Hepatocyte (in vitro differentiated cells): ENCODE measurements at places on chromosomes 5 and 9. TPM values are rescaled to one million over a fixed set of nuclear protein-coding genes. Genes with fewer than 3 reads are reported as not detected.
A peak's percentile ranks its signal among the peaks of the same experiment; 100 is the strongest.

PCDHGC5 gene
- polyA plus RNA-seq, result 0.16 TPM in 1 of 2 replicates, not detected in the other

NFIB gene
- 13.4 and 15.2 TPM in 2 replicates for polyA plus RNA-seq

C9 gene
- polyA plus RNA-seq, result 0.38 and 0.79 TPM in 2 replicates

CDO1 gene
- polyA plus RNA-seq, result 8.4 and 17.5 TPM in 2 replicates

CBY3 gene
- not detected in 2 replicates for polyA plus RNA-seq

VLDLR gene
- polyA plus RNA-seq, result 12.2 and 15.8 TPM in 2 replicates

GLRA1 gene
- polyA plus RNA-seq, result not detected in 2 replicates

EEIG1 gene
- polyA plus RNA-seq, result 43.6 and 44.1 TPM in 2 replicates

KIF12 gene
- 96.5 and 97.3 TPM in 2 replicates for polyA plus RNA-seq

CATSPER3 gene
- polyA plus RNA-seq, result 0.59 and 1.2 TPM in 2 replicates

SPEF2 gene
- 3.6 and 5.1 TPM in 2 replicates for polyA plus RNA-seq

ARHGEF28 gene
- 3.1 and 3.5 TPM in 2 replicates for polyA plus RNA-seq

ECPAS gene
- polyA plus RNA-seq, result 29.1 and 32.1 TPM in 2 replicates

PCDHA1 gene
- not detected in 2 replicates for polyA plus RNA-seq

SHC3 gene
- polyA plus RNA-seq, result 1.4 and 1.5 TPM in 2 replicates

DNA sequence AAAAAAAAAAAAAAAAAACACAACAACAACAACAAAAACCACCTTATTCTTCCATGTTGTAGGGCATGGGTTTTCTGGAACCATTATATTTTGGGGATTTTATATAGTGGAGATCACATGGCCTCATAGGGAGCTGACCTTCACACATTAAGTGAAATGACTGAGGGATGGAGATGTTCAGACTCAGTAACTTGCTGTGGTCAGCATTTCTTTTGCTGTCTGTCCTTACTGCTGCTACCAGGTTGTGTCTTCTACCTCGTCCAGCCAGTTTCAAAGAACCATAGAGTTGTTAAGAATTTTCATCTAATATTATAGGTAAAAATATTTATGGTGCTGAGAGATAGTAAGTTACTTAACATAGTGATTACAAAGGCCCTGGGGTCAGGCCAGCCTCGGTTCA is 107.6 kb downstream of the PDE8B start:
- DNase-seq, result no peak

GRCh38 chr5:109688630-109688969 is 1.1 kb upstream of the MAN2A1 start:
- DNase-seq, result peak; percentile 74

DNA sequence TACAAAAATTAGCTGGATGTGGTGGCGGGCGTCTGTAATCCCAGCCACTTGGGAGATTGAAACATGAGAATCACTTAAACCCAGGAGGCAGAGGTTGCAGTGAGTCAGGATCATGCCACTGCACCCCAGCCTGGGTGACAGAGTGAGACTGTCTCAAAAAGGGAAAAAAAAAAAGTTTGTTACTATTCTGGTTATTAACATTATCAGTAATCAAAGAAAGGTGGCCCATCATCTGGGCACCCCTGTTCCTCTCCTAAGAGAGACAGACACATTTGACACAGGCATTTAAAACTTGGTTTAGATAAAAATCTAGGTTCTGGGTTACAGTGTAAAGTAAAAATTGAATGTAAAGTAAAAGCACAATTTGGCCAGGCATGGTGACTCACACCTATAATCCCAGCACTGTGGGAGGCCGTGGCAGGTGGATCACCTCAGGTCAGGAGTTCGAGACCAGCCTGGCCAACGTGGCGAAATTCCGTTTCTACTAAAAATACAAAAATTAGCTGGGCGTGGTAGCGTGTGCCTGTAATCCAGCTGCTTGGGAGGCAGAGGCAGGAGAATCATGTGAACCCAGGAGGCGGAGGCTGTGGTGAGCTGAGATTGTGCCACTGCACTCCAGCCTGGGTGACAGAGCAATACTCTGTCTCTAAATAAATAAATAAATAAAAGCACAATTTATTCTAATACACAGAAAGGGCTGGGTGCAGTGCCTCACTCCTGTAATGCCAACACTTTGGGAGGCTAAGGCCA is 16.7 kb upstream of the PHYHD1 start:
- DNase-seq, result no peak

DNA sequence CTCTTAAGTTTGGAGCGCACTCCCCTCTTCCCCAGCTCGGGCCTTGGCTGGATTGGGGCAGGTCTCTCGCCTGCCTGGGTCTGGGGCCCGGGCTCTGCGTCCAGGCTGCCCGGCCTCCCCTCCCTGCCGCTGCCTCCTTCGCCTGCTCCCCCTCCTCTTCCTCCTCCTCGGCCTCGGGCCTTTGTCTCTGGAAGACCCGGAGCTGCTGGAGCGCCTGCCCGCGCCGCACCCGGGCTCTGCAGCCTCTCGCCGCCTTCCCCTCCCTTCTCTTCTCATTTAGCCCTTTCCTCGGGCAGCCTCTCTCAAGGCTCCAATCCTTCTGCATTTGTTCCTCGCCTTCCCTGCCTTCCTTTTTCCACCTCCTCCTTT is 218.5 kb downstream of the C9orf50 start:
- DNase-seq, result no peak

- DNase-seq, result no peak
Measured at GRCh38 chr5:129724647-129725046, 23.2 kb upstream of the MINAR2 start.

- DNase-seq, result no peak
Measured at GRCh38 chr5:4113426-4113825, 517.8 kb downstream of the IRX1 start.

DNA sequence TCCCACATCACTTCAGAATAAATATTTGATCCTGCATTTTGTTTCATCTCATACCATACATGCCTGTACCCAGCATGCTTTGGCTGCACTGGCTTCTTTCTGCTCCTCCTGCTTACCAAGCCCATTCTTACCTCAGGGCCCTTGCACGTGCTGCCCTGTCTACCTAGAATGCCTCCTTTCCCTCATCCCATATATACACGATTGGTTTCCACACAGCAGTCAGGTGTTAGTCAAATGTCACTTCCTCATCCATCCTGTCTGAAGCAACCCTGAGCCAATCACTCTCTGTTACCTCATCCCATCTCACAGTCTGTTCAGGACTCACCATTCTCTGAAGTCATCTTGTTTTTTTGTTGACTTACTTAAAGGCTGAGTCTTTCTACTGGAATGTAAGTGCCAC is 30.3 kb downstream of the CAST start:
- DNase-seq, result no peak

DNA sequence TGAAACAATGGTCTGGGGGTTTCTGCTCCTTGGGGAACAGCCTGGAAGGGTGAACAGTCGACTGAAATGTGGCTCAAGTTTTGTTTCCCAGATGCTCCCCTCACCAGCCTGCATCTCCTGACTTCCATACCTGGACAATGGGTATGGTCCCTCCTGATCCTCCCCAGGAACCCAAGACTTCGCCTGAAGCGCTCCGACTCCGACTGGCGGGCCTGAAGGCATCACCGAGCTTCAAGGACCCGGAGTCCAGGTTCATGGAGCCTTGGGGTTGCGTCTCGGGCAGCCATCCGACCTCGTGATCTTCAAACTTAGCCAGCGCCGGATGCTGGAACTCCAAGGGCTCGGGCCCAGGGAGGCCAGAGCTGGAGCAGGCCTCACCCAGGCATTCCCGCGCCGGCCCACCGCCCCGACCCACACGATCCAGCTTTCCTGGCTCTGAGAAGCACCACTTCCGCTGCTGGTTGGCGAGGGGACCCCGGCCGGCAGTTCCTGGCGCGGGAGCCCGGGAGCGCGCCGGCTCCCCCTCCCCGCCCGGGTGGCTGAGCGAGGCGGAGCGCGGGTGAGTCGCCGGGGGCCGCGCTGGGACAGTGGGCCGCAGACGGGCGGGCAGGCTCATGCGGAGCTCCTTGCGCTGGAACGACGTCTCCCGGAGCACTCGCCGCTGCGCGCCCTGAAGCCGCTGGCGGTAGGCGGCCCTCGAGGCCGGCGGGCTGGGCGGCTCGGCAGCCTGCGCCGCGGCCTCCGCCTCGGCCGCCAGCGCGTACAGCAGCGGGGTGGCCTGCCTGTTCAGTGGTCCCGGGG is 5.2 kb downstream of the SHROOM1 start:
- no peak for DNase-seq

- peak; percentile 84 for DNase-seq
Measured at GRCh38 chr9:2570615-2571479, 50.7 kb upstream of the VLDLR start.

GRCh38 chr9:109311286-109311685 is 9.6 kb downstream of the EPB41L4B start:
- no peak for DNase-seq

- no peak for DNase-seq
Measured at GRCh38 chr9:106277966-106278365, 583.6 kb downstream of the TMEM38B start.

DNA sequence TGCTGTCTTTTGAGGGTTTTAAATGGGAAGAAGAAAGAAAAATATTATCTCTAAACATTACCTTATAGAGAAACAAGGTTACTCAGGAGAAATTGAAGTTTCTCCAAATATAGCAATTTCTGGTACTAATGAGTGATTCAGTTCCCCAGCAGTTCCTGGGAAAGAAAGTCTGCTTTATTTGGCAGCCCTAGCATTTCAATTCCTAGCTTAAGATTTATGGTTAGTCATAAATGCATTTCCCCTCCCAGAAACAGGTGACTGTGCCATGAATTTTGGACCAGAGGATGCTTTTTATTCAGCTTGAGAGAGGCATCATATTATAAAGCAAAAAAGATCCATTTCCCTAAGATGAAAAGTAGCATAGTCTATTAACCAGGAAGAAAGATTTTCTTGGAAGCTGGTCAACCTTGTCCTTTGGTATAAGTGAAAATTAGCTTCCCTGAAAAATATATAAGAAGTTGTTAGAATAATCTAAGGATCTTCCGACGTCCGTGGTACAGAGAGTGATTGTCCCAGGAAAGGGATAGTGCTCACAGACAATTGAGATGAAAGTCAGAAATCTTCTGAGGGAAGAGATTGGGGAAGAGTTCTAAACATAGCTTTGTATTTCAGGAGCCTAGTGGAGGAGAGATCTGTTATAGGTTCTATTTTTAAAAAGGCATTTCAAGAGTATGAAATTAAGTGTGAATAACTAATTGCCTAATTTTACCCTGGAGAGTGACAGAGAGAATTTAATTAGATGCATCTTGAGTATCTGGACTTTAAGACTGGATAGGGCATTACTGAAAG is 164.9 kb downstream of the ESM1 start:
- no peak for DNase-seq

- DNase-seq, result peak; percentile 41
Measured at GRCh38 chr5:118548761-118549720, 439.3 kb downstream of the DTWD2 start.

DNA sequence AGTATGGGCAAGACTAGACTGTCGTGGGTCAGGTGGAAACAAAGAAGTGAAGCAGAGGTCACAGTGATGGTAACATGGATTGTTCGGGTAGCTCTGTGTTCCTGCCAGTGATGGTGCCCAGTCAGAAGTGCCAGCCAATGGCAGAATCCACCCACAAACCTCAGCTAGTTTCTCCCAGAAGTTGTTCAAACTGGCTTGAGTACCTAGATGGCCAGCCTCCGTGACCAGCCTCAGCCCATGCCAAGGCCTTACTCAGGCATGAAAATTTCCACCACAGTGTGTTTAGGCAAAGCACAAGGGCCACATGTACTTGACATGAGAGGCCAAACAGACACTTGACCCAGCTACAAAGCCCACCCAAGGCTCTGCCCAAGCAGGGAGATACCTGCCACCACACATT is 19.4 kb upstream of the BTNL9 start:
- no peak for DNase-seq

GRCh38 chr5:144139586-144139985 is 30.9 kb downstream of the YIPF5 start:
- peak; percentile 45 for DNase-seq

GRCh38 chr5:132250547-132250946 is 6.9 kb upstream of the PDLIM4 start:
- no peak for DNase-seq

- no peak for DNase-seq
Measured at GRCh38 chr9:16918920-16919319, 48.5 kb upstream of the BNC2 start.

DNA sequence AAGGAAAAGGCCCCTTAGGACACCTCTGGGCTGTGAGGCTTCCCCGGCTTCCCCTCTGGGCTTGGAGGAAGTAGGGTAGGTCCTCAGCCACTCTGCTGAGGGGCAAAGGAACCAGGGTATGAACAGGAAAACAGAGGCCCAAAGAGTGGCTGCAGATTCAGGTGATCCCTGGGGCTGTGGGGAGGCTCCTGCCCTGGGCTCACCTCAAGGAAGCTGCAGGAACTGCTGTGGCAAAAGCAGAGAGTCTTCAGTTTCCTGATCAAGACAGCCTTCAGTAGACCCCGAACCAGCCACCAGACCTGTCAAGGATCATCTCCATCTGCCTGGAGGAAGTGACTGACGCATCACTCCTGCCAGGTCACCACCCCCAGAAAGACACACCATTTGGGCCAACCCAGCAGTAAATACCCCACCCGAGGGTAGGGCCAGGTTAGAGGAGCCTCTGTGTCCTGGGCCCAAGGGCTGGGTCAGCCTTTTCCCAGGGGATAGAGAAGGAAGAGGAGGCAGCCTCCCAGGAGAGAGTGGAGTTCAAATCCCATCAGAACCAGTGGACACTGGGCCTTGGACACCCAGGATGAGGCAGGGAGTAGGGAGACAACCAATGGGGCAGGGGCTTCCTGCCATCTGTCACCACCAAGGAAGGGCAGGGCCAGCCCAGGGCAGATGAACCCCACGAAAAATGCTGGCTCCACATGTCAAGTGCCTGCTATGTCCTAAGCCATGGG is 5.8 kb upstream of the ST6GALNAC6 start:
- no peak for DNase-seq

GRCh38 chr5:25516141-25516540 is 871.4 kb upstream of the CDH10 start:
- DNase-seq, result no peak

GRCh38 chr5:140801494-140801841 is 611 bp downstream of the PCDHA3 start:
- no peak for DNase-seq
